ENCODE measurements at places on chromosomes 12 and 14.

DNA sequence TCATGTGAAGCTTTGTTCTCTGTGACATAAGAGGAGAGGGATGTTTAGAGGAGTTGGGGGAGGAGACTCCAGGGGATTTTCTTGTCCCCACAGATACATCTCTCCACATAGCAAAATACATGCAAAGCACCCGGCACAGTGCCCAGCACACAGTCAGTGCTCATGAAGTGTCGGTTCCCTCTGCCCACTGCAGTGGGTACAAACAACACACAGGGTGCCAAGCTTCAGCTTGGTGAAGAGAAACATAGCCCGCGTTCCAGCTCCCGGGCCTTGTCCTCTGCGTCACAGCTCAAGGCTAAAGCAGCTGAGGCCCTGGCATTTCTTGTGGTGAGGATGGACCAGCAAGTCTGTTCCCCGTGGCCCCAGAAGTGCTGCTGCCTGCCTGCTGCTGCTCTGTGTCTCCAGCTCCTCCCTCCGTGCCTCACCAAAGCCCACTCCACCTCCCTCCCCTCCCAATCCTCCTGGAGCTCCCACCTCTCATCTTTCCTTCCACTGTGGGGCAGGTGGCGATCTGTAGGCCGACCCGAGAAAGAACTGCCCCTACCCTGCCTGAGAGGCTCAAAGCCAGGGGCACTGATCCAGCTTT is 57.0 kb upstream of the FKBP4 start:
- no peak for DNase-seq

- no peak for DNase-seq
These were observed 26.8 kb downstream of the TMEM63C start for GRCh38 chr14:77208291-77208978.

- DNase-seq = no peak
These were observed 282.5 kb upstream of the AMIGO2 start for GRCh38 chr12:47362126-47362705.

DNA sequence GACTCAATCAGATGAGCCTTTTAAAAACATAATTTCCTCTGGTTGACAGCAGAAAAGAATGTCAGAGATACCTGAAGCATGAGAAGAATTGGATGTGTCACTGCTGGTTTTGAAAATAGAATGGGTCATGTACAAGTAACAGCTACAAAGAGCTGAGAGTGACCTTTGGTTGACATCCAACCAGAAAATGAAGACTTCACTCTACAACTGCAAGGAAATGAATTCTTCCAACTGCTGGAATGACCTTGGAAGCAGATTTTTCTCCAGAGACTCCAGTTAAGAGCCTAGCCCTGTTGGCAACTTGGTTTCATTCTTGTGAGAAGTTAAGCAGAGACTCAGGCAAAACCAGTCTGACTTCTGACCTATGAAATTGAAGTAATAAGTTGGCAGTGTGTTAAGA is 505.9 kb downstream of the SLC16A7 start:
- no peak for DNase-seq

DNA sequence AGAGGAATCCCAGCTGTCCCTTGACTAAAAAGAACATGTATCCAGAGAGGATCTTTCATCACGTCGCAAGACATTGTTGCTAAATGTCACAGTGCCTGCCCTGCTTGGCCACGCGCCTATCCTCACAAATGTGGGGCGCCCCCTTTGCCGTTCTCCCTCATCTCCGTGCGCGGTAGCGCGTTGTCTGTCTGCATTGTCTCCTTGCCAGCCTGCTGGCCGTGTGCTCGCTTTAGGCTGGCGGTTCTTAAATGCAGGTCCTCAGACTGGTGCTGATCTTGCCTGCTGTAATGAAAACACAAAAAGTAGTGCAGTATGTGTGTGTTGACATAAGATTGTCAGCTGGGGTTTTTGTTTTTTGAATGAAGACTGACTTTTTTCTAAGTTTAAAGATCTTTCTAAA is 198.2 kb upstream of the RGS6 start:
- DNase-seq = no peak
